Activated T-cell treated with anti-CD3 and anti-CD28 coated beads for 4 hours (primary cell): ENCODE measurements at places on chromosomes 13 and 19.

- no peak for DNase-seq
Measured at GRCh38 chr13:34578471-34578870, 363.6 kb upstream of the NBEA start.

- DNase-seq: no peak
Measured at GRCh38 chr19:43839139-43839538, 12.0 kb downstream of the ZNF283 start.

GRCh38 chr19:49678985-49679770 lies 2.1 kb downstream of the PRMT1 start:
- DNase-seq: no peak

GRCh38 chr19:39303373-39304184 lies 7.4 kb downstream of the IFNL1 start:
- DNase-seq: no peak

DNA sequence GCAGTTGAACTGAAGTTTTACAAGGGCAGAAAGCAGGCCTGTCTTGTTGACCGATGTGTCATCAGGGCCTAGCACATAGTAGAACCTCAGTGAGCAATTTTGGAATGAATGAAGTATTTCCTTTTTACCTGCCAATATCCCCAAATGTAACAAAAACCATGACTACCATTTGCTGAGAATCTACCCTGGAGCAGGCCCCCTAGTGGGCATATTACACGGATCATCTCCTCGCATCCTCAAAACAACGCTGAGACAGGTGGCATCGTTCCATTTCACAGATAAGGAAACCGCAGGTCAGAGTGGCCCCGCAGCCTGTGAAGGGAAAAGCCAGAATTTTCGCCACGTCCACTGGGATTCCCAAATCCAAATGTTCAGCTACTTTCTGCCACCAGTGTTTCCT lies 77.9 kb downstream of the CACNA1A start:
- DNase-seq: no peak

GRCh38 chr19:33064458-33064791 lies 263 bp downstream of the RHPN2 start:
- DNase-seq: peak; percentile 1

GRCh38 chr13:46077265-46077664 lies 24.7 kb upstream of the ZC3H13 start:
- DNase-seq: no peak

DNA sequence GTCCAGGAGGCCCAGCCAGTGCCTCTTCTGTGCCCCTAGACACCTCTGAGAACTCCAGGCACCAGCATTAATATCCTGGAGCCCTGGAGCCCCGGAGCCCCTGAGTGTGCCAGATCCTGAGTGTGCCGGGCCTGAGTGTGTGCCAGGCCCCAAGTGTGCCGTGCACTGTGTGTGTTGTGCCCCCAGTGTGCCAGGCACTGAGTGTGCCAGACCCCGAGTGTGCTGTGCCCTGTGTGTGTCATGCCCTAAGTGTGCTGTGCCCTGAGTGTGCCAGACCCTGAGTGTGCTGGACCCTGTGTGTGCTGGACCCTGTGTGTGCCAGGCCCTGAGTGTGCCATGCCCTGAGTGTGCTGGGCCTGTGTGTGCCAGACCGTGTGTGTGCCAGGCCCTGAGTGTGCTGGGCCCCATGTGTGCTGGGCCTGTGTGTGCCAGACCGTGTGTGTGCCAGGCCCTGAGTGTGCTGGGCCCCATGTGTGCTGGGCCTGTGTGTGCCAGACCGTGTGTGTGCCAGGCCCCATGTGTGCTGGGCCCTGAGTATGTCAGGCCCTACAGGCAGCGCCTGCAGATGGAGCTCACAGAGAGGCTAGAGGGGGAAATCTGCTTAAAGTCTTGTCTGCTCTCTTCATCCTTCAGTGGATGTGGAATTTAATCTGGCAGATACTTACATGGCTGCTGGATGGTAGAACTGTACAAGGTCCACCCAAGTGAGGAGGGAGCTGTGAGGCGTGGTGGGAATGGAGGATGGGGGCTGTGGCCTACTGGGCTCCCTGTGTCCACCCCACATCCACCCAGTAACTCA lies 53.9 kb downstream of the C13orf46 start:
- DNase-seq: no peak

GRCh38 chr19:53977991-53978731 lies 13.3 kb upstream of the CACNG6 start:
- no peak for DNase-seq

- DNase-seq: peak; percentile 10
Measured at GRCh38 chr13:40438999-40439797, 227.2 kb downstream of the FOXO1 start.

GRCh38 chr13:42129033-42129432 lies 80.6 kb downstream of the DGKH start:
- DNase-seq: no peak

DNA sequence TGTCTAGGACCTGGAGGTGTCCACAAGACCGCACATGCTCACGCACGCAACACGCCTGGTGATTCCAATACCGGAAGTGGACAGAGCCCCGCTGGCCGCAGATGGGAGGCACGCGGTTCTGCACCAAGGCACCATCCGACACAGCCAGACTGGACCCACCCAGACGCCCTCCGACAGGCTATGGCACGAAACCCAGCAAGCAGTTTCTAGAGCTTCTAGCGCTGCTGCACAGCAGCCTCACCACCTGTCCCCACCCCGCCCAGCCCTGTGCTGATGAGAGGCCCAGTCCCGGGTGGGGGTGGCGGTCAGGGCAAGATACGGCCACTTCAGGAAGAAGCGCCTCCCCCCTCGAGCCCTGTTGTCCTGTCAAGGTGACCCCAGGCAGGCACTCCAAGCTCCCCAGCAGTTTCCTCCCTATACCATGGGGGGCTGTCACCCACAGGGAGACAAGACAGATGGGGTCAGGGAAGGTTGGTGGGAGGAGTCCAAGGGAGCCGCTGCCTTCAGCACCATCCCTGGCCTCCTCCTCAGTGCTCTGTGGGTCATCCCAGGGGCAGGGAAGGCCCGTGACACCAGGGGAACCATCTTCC lies 11.3 kb downstream of the LSM4 start:
- DNase-seq: no peak

DNA sequence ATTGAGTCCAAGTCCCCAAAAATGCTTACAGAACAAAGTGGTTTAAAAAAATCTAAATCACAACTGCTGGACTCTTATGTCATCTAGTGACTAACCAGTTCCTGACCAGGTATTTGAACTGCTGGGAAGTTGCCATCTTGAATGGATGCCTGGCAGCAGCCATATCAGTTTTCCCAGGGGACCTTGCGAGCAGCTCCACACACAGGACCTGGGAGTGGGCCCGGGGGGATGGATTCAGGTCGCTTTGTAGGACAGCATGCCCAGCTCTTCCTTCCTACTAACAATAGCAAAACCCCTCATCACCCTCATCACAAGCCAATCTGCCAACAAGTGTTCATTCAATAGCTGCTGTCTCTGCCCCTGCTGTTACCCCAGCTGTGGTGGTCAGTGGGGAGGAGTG lies 65.3 kb downstream of the KCTD15 start:
- no peak for DNase-seq

GRCh38 chr19:14450168-14450874 lies 17.2 kb downstream of the PKN1 start:
- peak; percentile 42 for DNase-seq

DNA sequence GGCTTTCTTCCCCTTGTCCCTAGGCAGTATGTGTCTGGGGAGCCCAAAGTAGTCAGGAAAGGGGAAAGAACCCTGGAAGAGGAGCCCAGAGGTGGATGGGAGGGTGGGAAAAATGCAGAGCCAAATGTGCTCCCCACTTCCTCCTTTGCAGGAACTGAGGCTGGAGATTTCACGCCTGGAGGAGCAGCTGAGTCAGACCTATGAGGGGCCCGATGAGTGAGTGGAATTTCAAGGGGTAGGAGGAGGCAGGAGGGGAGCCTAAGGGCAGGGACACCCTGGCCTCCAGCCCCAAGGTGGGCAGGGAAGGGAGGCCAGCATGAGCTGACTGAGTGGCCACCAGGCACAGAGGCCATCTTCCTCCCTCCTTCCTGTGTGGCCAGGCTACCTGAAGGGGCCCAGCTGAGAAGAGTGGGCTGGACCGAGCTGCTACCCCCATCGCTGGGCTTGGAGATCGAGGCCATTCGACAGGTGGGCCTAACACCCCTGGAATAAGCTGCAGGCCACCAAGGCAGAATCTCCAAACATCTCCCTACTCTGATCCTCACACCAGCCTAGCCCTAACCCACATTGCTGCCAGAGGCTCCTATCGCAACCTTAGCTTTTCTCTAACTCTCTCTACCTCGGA lies 14.3 kb downstream of the PTH2 start:
- DNase-seq: no peak
